ENCODE measurements at places on chromosomes 4 and X.

- no peak for DNase-seq
These were observed 127.0 kb upstream of the SH3RF1 start for GRCh38 chr4:169397762-169398161.

GRCh38 chrX:86028681-86029080 is 18.7 kb downstream of the CHM start:
- DNase-seq = no peak

DNA sequence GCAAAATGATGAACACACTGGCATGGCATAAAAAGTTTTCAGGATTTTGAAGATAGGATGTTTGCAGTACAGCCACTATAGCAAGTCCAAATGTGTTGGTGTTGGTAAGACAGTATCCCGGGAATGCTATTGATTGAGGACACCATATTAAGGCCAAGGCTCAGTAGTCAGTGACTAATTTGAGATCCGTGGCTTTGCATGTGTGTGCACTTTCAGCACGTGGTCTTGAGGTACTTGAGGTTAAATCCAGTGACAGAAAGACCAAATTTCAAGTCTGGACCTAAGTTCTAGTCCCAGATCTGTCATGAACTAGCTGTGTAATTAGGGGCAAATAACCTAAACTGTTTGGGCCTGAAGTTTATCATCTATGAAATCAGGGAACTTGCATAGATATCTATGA is 76.5 kb upstream of the ETNPPL start:
- no peak for DNase-seq

DNA sequence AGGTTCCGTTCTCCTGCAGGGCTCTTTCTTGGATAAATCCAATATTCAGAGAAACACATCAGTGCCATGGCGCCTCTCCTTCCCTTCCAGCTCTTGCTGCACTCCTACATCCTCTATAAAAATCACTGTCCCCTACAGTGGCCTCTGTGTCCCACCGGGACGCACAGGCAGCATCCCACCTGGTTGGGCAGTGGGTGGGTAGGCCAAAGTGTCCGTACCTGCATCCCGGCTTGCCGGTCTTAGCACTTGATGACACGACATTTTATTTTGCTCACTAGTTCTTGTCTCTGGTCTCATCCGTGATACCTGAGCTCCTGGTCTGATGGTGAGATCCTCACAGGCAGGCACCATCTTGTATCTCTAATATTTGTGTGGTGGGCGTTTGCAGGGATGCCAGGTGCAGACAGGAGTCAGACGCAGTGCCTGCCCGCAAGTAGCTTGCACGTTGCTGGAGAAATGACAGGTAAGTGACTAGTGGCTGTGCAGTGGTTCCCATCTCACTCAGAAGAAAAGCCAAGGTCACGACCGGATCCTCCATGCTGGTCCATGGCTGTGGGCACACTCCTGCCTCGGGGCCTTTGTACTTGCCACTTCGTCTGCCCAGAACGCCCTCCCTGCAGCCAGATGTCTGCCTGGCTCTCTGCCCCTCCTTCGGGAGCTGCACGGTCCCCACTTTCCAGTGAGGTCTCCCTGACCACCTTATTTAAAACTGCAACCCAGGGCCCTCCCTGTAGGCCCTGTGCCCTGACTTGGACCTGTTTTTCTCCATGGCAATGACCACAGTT is 109.7 kb downstream of the SORCS2 start:
- DNase-seq = no peak

DNA sequence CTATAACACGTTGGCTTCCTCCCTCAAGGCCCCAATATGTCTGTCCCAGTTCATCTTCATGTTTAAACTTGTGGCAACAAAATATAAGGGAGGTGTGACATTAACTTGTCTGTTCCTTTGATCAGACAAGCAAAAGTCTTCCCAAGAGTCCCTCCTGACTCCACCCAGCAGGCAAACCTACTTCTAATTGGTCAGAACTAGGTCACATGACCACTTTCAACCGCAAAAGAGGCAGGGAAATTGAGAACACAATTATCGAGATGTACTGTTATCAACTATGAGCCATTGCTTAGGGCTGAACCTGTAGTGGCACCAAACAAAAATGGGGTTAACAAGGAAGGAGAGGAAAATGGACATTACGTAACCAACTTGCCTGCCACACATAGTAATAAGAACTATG is 246.8 kb upstream of the TET2 start:
- no peak for DNase-seq

Measured in activated CD8-positive, alpha-beta memory T cell treated with anti-CD3 and anti-CD28 coated beads, Interleukin-2, amount 50 U/mL, for 48 hours (primary cell).